ENCODE measurements at places on chromosomes 6 and 20. TPM values are rescaled to one million over a fixed set of nuclear protein-coding genes. Genes with fewer than 3 reads are reported as not detected.

The PNPLA1 gene
- not detected for total RNA-seq

- no peak for DNase-seq
Measured at GRCh38 chr6:149423964-149424440, 23.9 kb downstream of the SUMO4 start.

DNA sequence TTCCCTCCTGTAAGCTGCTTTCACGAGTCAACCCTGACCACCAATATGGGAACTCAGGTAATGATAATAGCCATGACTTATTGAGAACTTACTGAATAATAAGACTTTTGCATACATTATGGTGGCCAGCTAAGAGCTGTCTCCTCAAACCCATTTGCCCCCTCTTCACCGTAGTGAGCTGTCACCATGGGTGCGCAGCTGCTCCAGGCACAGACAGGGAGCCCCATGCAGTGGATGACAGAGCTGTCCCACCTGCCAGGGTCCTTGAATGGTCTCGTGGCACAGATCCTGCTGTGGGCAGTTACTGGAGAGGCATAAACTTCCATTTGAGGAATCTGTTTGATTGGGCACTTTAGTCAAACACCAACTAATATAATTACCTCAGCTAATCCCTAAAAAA is 1.9 kb downstream of the SLC22A16 start:
- no peak for DNase-seq

- DNase-seq = no peak
Measured at GRCh38 chr6:22106961-22107360, 189.9 kb downstream of the PRL start.
